ENCODE measurements at places on chromosomes 5 and 9. TPM values are rescaled to one million over a fixed set of nuclear protein-coding genes. Genes with fewer than 3 reads are reported as not detected.

- no peak for DNase-seq
These were observed 6.7 kb downstream of the PITX1 start for GRCh38 chr5:135027266-135027696.

DNA sequence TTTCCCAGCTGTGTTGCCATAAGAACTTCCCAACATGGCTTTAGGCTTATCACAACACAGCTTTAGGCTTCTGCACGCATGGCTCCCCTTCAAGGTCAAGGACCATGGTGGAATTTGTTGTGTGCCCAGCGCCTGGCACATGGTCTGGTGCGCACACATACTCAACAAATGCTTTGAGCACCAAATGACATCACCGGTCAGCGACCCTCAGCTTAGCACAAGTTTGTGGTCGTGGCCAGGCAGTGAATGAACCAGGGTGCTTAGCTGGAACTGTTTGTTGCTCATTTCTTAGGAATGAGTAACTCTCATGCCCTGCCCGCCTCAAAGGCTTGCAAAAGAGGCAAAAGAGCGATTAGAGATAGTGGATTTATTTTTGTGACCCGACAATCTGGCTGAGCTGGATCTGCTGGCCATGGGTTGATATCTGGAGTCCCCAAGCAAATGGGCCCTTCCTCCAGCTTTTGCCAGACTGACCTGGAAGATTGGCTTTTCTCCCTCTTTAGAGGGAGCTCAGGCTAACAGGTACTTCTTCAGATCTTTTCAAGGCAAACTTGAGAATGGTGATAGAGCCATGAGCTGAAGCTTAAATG, 58.9 kb downstream of the DAP start:
- DNase-seq = no peak

TTC33 gene
- total RNA-seq = 65.5 TPM

DNA sequence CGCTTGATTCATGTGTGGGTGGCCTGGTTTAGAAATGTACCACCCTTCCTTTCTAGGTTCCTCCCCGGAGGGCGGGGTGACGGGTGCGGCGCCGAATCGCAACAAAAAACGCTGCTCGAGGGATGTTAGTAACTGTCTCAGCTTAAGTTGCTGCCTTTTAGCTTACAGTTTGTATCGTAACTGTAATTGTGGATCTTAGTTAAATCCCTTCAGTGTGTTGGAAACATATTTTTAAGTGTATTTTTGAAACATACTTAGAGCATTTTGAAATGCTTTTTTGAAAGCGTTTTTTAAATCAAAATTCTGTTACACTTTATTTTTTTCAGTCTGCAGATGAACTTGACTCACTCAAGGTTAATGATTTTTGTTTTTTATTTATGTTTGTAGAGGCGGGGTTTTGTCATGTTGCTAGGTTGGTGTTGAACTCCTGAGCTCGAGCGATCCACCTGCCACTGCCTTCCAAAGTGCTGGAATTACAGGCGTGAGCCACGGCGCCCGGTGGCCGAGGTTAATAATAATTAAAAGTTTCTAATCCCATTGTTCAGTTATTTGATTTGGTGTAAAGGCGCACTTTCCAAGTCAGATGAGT, 997 bp upstream of the CHD1 start:
- DNase-seq = no peak

DNA sequence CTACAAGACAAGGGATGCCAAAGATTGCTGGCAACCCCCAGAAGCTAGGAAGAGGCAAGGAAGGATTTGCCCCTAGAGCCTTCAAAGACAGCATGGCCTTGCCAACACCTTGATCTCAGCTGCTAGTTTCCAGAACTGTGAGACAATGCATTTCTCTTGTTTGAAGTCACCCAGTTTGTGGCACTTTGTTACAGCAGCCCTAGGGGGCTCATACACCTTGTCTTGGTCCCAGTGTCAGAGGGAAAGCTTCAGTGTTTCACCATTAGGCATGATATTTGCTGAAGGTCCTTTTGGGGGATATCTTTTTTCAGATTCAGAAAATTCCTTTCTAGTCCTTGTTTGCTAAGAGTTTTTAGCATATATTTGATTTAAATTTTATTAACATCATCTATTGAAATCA, 3.1 kb upstream of the PPIC start:
- no peak for DNase-seq
